ENCODE measurements at places on chromosomes 12 and 14. TPM values are rescaled to one million over a fixed set of nuclear protein-coding genes. Genes with fewer than 3 reads are reported as not detected.

ZDHHC17 gene
- total RNA-seq = 26.4 TPM

DNA sequence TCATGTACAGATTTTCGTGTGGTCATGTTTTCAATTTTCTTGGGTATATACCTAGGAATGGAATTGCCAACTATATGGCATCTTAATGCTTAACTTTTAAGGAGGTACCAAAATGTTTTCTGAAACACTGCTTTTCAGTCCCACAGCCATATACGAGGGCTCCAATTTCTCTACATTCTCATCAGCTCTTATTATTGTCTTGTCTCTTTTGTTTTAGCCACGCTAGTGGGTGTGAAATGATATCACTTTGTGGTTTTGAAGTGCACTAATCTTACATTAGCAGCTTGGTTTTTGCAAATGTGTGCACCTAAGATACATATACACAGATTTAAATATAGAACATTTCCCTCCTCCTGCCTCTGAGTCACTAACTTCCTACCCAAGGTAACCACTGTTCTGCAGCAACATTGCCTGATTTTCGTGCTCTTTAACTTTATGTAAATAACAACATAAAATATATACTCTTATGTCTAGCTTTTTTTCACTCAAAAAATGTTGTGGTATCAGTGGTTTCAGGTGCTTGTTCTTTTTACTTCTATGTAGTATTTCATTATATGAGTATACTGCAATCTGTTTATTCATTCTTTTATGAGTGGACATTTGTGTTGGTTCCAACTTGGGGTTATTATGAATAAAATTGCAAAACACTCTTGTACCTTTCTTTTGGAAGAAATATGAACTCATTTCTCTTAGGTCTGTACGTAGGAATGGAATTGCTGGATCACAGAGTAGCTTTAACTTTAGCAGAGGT is 73.1 kb downstream of the ZFP36L1 start:
- H3K27ac ChIP-seq = no peak overlapping the region
- no peaks in the 10 kb centered on the region for H3K27me3 ChIP-seq

ST8SIA1 gene
- total RNA-seq = 1.8 TPM

GRCh38 chr14:96001866-96002497 is 37.2 kb upstream of the C14orf132 start:
- peaks cover 62% of the 10 kb centered on the region for H3K27me3 ChIP-seq
- no peaks in the 10 kb centered on the region for H3K4me1 ChIP-seq
- H3K27ac ChIP-seq = no peak overlapping the region
- no peaks in the 10 kb centered on the region for H3K36me3 ChIP-seq
- H3K4me3 ChIP-seq = no peak overlapping the region

GRCh38 chr12:4443616-4444015 is 2.0 kb downstream of the FGF6 start:
- no peaks in the 10 kb centered on the region for H3K36me3 ChIP-seq
- no peak overlapping the region for H3K4me3 ChIP-seq
- peaks cover 8% of the 10 kb centered on the region for H3K4me1 ChIP-seq
- no peak for DNase-seq
- H3K27me3 ChIP-seq = peaks cover 5% of the 10 kb centered on the region
- H3K27ac ChIP-seq = no peak overlapping the region

DNA sequence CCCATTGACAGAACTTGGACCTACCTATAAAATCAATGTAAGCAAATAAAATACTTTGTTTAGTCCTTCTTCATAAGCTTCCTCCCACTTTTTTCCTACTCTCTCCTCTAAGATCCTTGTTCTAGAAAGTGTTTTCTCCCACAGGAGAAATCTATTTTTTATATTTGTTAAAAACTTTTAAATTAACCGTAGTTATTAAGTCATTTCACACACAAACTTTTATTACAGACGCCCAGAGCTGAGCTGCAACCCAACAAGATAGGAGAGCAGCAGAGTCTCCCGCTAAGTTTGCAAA is 27.7 kb downstream of the DAD1 start:
- H3K4me3 ChIP-seq = no peak overlapping the region
- H3K36me3 ChIP-seq = peaks cover 9% of the 10 kb centered on the region
- no peak overlapping the region for H3K27ac ChIP-seq
- peaks cover 41% of the 10 kb centered on the region for H3K4me1 ChIP-seq
- DNase-seq = no peak
- no peaks in the 10 kb centered on the region for H3K27me3 ChIP-seq

GRCh38 chr14:23529016-23529415 is 22.5 kb downstream of the ZFHX2 start:
- H3K27me3 ChIP-seq = no peaks in the 10 kb centered on the region
- H3K36me3 ChIP-seq = no peaks in the 10 kb centered on the region
- H3K27ac ChIP-seq = no peak overlapping the region
- H3K4me1 ChIP-seq = no peaks in the 10 kb centered on the region
- no peak overlapping the region for H3K4me3 ChIP-seq
- no peak for DNase-seq

GRCh38 chr12:80513211-80513610 is 69.2 kb downstream of the PTPRQ start:
- no peaks in the 10 kb centered on the region for H3K27me3 ChIP-seq
- no peak overlapping the region for H3K4me3 ChIP-seq
- H3K27ac ChIP-seq = no peak overlapping the region
- no peaks in the 10 kb centered on the region for H3K36me3 ChIP-seq
- no peaks in the 10 kb centered on the region for H3K4me1 ChIP-seq

- H3K4me1 ChIP-seq = peaks cover 74% of the 10 kb centered on the region
- H3K4me3 ChIP-seq = no peak overlapping the region
- no peaks in the 10 kb centered on the region for H3K27me3 ChIP-seq
- peaks cover 21% of the 10 kb centered on the region for H3K36me3 ChIP-seq
- H3K27ac ChIP-seq = peak overlapping the region; percentile 55
Measured at GRCh38 chr14:22848351-22849164, 12.2 kb downstream of the MMP14 start.

NGB gene
- not detected for total RNA-seq

TMEM63C gene
- 1.00 TPM for total RNA-seq

DNA sequence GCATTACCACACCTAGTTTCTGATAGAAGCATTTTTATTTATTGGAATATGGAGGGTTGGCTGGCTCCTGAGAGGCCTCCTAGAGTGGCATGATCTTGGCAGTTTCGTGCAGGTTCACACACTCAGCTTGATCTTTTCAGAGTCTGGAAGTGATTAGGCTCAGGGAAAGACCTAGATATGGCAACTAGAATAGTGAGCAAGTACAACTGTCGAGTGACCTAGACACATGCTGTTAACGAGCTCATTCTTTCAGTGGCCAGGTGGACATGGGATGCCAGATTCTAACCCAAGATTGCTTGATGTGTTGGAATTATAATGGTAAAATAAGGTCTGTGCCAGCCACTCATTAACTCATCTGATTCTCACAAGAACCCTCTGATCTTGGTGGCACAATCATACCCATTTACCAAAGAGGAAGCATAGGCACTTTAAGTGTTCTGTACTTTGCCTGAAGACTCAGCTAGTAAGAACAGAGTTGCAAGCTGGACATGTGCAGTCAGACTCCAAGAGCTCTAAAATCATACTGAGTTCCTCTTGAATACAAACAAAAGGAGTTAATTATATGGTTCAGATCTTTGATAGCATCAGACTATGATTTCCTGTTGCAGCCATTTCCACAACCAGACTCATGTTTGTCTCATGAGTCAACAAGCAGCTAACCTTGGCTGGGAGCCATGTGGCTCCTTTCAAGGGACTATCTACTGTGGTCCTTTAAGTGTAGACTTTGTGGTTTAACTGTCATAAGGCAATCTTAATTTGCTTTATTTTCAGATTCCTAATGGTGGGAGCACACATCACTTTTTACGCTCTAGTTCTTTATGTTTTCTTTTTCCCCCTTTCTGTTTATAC is 144.2 kb downstream of the PLEKHA5 start:
- no peaks in the 10 kb centered on the region for H3K27me3 ChIP-seq
- peaks cover 17% of the 10 kb centered on the region for H3K4me1 ChIP-seq
- H3K36me3 ChIP-seq = no peaks in the 10 kb centered on the region
- H3K27ac ChIP-seq = peak overlapping the region; percentile 53
- no peak overlapping the region for H3K4me3 ChIP-seq
- peak; percentile 64 for DNase-seq

DNA sequence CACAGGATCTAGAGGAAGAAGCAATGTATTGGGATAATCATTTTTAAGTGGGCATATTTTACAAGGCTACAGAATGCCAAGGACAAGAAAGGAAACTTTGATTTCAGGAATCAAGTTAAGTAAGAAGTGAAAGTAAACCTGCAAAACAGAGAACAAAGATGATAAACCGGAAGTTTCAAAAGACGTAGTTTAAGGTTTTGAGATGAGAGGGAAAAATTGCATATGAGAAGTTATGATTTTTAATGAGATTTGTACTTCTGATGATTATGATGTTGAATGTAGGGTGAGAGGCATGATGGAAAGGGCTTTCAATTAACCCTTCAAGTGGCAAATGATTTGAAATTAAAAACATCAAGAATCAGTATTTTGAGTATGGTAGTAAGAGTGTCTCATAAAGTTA is 134.9 kb downstream of the CAPZA3 start:
- no peak overlapping the region for H3K4me3 ChIP-seq
- H3K36me3 ChIP-seq = no peaks in the 10 kb centered on the region
- H3K27me3 ChIP-seq = no peaks in the 10 kb centered on the region
- no peak for DNase-seq
- H3K4me1 ChIP-seq = peaks cover 10% of the 10 kb centered on the region

DNA sequence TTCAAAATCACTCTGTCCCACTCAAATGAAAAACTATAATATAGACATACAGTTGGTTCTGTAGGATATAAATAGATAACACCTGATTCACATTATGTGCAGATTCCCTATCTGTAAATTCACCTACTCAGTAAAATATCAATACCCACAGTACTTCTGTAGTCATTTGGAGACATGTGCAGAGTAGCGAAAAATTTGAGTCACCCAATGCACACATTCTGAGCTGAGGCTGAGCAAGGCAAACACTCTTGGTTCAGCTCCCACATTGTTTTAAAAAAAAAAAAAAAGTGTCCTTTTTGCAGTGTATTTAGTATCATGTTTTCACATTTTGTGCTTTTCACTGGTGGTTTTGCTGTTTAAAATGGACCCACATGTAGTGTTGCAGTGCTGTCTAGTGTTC is 27.3 kb upstream of the BBS10 start:
- H3K4me3 ChIP-seq = no peak overlapping the region
- no peaks in the 10 kb centered on the region for H3K4me1 ChIP-seq
- H3K27me3 ChIP-seq = no peaks in the 10 kb centered on the region
- DNase-seq = no peak
- H3K27ac ChIP-seq = no peak overlapping the region
- peaks cover 19% of the 10 kb centered on the region for H3K36me3 ChIP-seq

- H3K4me3 ChIP-seq = no peak overlapping the region
- no peaks in the 10 kb centered on the region for H3K36me3 ChIP-seq
- H3K27me3 ChIP-seq = no peaks in the 10 kb centered on the region
- H3K4me1 ChIP-seq = no peaks in the 10 kb centered on the region
- no peak for DNase-seq
Measured at GRCh38 chr14:36723530-36723929, 61.9 kb downstream of the PAX9 start.

SIRT4 gene
- total RNA-seq = 4.8 TPM

BDKRB2 gene
- 0.69 TPM for total RNA-seq

DNA sequence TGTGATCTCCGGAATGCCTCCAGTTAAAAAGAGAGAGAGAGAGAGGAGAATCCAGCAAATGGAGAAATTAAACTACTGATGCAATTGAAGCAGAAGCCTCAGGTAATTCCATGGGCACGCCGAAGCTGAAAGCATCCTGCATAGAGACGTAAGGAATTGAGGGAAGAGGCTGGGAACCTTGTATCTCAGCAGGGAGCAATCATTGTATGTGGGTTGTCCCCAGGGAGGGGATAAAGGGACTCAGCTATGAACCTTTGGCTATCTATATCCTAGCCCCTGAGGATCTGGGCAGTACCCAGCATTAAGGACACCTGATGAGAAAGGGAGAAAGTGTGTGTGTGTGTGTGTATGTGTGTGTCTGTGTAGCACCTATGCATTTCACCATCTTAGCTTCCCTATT is 95.8 kb upstream of the ATXN7L3B start:
- DNase-seq = no peak
- H3K4me3 ChIP-seq = no peak overlapping the region
- H3K27ac ChIP-seq = no peak overlapping the region
- H3K4me1 ChIP-seq = no peaks in the 10 kb centered on the region
- H3K27me3 ChIP-seq = no peaks in the 10 kb centered on the region

NPC2 gene
- total RNA-seq = 87.4 TPM

- DNase-seq = no peak
- H3K27ac ChIP-seq = no peak overlapping the region
- no peaks in the 10 kb centered on the region for H3K36me3 ChIP-seq
- peaks cover 37% of the 10 kb centered on the region for H3K4me1 ChIP-seq
- H3K27me3 ChIP-seq = no peaks in the 10 kb centered on the region
Measured at GRCh38 chr12:40103043-40103442, 2.8 kb downstream of the SLC2A13 start.

DTD2 gene
- 4.2 TPM for total RNA-seq

DNA sequence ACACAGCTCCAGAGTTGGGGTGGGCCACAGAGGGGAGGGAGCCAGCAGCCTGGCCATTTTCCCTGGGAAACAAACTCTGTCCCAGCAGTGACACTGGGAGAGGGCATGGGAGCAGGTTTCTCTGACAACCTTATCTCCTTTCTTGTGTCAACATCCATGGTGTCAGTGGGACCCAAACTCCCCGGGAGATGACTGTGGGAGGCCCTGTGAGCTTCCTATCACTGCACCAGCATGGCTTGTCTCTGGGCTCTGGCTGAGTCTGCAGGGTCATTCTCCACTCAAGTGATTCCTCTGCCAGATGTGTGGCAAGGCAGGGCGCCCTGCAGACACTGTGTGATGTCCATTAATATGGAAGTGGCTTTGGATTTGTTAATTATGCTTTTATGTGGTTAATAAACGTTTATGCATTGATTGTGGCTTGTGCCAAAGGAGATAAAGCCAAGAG is 10.1 kb downstream of the LRTM2 start:
- H3K4me3 ChIP-seq = no peak overlapping the region
- H3K27ac ChIP-seq = no peak overlapping the region
- no peaks in the 10 kb centered on the region for H3K36me3 ChIP-seq

- H3K4me3 ChIP-seq = no peak overlapping the region
- H3K27ac ChIP-seq = no peak overlapping the region
- no peak for DNase-seq
- H3K36me3 ChIP-seq = peaks cover 98% of the 10 kb centered on the region
- no peaks in the 10 kb centered on the region for H3K27me3 ChIP-seq
- H3K4me1 ChIP-seq = no peaks in the 10 kb centered on the region
Measured at GRCh38 chr12:14473707-14474287, 93.9 kb downstream of the PLBD1 start.

DNA sequence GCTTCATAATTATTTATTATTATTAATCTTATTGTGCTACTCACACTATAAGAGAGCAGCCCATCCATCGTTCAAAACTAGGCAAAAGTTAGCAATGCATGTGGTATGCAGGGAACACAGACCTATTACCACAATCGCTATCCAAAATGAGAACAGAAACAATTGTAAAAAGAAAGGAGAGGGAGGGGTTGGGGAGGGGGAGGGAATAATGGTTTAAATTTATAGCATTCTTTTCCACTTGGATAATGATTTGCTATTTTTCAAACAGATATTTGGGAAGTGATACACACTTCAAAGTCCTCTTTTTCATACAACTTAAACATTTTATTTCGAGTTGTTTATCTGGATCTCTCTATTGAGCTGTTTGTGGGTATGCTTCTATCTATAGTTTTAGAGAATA is 248.6 kb upstream of the SOX5 start:
- no peak overlapping the region for H3K4me3 ChIP-seq
- no peak for DNase-seq
- H3K4me1 ChIP-seq = no peaks in the 10 kb centered on the region
- no peaks in the 10 kb centered on the region for H3K36me3 ChIP-seq
- no peak overlapping the region for H3K27ac ChIP-seq

All from heart right ventricle (tissue), 16 donors.